ENCODE measurements at places on chromosomes 7 and 10.

GRCh38 chr7:31811650-31812461 lies 124.8 kb downstream of the PPP1R17 start:
- no peak overlapping the region for H3K27ac ChIP-seq
- no peak overlapping the region for H3K4me3 ChIP-seq

DNA sequence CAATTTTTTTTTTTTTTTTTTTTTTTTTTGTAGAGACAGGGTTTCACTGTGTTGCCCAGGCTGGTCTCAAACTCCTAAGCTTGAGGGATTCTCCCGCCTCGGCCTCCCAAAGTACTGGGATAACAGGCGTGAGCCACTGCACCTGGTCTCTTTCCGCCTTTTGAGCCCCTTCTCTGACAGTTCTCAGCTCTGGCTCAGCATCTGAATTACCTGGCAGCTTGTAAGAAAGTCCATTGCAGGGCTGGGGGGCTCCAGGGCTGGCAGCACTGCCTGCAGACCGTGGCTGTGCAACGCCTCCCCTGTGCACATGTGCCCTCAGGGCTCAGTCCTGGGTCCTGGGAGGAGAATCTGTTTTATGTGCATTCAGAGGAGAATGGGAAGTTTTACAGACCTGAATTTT lies 37.6 kb downstream of the VWA2 start:
- DNase-seq: no peak
- H3K36me3 ChIP-seq: no peaks in the 10 kb centered on the region
- H3K27ac ChIP-seq: no peak overlapping the region
- H3K27me3 ChIP-seq: peaks cover 4% of the 10 kb centered on the region

GRCh38 chr7:66741710-66742049 lies 1.1 kb downstream of the RABGEF1 start:
- H3K36me3 ChIP-seq: peaks cover 11% of the 10 kb centered on the region
- H3K27ac ChIP-seq: peak overlapping the region; percentile 80
- no peak for DNase-seq
- peaks cover 8% of the 10 kb centered on the region for H3K4me1 ChIP-seq
- H3K4me3 ChIP-seq: peak overlapping the region; percentile 96

- no peaks in the 10 kb centered on the region for H3K27me3 ChIP-seq
- no peaks in the 10 kb centered on the region for H3K36me3 ChIP-seq
- DNase-seq: no peak
- H3K27ac ChIP-seq: no peak overlapping the region
- no peaks in the 10 kb centered on the region for H3K4me1 ChIP-seq
- H3K4me3 ChIP-seq: no peak overlapping the region
Measured at GRCh38 chr7:82126576-82126975, 317.0 kb downstream of the CACNA2D1 start.

DNA sequence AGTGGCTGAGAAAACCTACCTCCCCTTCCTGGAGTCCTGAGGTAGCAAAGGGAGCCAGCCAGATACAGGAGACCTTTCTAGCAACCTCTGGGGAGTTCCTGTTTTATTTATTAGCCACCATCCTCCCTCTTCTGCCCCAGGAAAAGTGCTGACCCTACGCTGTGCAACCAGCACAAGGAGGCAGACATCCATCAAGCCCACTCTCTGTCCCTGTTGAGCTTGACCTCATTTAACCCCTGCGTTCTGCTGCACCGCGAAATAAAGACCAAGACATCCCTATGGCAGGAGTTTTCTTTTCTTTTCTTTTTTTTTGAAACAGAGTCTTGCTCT lies 25.3 kb upstream of the ANKRD2 start:
- DNase-seq: no peak
- H3K27me3 ChIP-seq: no peaks in the 10 kb centered on the region
- no peak overlapping the region for H3K4me3 ChIP-seq
- no peak overlapping the region for H3K27ac ChIP-seq

- no peak overlapping the region for H3K27ac ChIP-seq
- H3K4me1 ChIP-seq: no peaks in the 10 kb centered on the region
- no peak for DNase-seq
- H3K27me3 ChIP-seq: no peaks in the 10 kb centered on the region
- peaks cover 83% of the 10 kb centered on the region for H3K36me3 ChIP-seq
- H3K4me3 ChIP-seq: no peak overlapping the region
Measured at GRCh38 chr7:2996141-2996540, 47.5 kb downstream of the CARD11 start.

DNA sequence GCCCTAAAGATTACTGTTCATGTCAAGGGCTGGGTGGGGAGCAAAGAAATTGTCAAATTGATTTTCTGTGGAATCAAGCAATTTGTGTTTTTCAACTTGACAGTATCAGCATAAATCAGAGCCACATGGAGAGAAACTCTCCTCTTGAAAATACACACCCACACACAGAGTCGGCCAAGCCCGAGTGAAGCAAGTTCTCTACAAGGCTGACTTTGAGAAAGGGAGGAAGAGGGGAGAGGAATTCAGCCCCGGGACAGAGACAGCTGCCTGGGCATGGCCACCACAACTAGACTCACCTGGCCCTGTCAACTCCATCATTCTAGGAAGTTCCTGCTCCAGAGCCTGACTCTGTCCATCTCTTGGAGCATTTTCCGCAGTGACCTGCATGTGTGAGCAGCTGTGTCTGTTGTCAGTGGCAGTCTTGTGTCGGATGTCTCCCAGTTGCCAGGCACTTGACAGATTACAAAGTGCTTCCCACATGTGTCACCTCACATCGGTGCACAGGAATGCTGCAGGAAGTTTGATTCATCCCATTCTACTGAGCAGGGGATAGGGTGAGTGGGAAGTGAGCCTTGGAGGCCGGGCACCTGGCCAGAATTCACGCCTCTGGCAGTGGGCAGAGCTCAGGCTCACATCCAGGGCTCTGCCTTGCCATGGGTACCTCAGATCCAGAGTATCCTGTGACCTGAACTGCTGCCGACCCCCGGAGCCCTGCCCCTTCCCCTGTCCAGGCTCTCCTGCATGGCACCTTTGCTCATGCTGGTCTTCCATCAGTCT lies 37.9 kb downstream of the ADAM12 start:
- no peak for DNase-seq
- H3K27me3 ChIP-seq: no peaks in the 10 kb centered on the region
- H3K4me3 ChIP-seq: no peak overlapping the region
- H3K4me1 ChIP-seq: no peaks in the 10 kb centered on the region
- no peaks in the 10 kb centered on the region for H3K36me3 ChIP-seq
- no peak overlapping the region for H3K27ac ChIP-seq

DNA sequence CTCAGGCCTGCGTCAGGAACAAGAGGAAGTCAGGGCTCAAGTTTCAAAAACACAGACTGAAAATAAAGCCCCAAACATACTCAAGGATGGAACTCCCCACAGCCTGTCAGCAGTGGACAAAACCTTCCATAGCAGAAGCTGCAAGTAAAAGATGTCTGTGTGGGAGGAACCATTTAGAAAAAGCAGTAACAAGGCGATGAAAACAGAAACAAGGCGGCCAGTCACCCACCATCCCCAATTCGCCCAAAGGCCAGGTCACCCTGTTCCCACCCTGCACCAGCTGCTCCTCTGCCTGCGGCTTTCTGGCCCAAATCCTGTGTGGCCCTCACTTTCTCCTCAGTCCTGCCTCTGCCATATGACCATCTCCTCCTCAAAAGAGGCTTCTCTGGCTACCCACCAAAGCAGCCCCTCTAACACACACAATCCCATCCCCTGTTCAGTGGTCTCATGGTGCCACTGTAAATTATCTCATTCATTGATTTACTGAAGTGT lies 27.8 kb downstream of the KCNMA1 start:
- no peaks in the 10 kb centered on the region for H3K4me1 ChIP-seq
- no peak overlapping the region for H3K4me3 ChIP-seq
- no peaks in the 10 kb centered on the region for H3K36me3 ChIP-seq
- no peak overlapping the region for H3K27ac ChIP-seq

DNA sequence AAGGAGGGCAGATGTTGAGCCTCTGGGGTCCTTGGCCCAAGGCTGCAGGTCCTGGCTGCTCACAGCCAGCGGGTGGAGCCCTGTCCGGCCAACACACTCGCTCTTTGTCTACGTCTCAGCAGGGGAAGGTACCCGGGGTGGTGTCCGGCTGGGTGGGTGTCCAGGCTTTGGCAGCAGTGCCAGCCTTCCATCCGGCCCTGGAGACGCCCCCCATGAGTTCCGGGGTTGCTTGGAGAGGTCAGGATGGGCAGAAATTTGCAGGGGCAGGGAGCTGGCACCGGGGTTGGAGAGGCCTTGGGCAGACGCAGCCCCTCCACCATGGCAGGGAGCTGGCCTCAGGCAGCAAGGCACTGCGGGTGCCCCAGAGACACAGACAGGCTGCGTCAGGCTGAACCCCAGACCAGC lies 42.2 kb upstream of the ELN start:
- H3K27ac ChIP-seq: no peak overlapping the region
- no peak for DNase-seq
- peaks cover 2% of the 10 kb centered on the region for H3K27me3 ChIP-seq
- no peak overlapping the region for H3K4me3 ChIP-seq
- H3K4me1 ChIP-seq: no peaks in the 10 kb centered on the region

DNA sequence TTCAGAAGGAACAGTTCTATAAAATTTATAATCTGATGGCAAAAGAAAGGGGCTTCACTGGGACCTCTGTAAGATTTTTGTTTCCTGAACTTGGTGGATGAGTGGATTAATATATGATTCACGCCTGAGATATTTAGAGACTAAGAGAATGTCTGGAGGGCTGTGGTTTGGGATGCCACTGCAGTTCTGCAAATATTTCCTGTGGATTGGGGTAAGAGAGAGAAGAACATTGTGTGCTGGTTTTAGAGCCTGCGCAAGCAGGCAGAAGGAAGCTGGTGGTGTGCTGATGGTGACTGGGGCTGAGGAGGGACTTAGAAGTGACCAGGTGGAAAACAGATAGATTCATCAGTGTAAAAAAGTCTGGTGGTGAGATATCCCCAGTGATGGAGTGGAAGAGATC lies 87.0 kb downstream of the SUGCT start:
- H3K27ac ChIP-seq: no peak overlapping the region
- H3K36me3 ChIP-seq: no peaks in the 10 kb centered on the region
